ENCODE measurements at places on chromosomes 3 and 15.

GRCh38 chr15:40452296-40453090 lies 11.7 kb downstream of the BAHD1 start:
- no peak for DNase-seq

DNA sequence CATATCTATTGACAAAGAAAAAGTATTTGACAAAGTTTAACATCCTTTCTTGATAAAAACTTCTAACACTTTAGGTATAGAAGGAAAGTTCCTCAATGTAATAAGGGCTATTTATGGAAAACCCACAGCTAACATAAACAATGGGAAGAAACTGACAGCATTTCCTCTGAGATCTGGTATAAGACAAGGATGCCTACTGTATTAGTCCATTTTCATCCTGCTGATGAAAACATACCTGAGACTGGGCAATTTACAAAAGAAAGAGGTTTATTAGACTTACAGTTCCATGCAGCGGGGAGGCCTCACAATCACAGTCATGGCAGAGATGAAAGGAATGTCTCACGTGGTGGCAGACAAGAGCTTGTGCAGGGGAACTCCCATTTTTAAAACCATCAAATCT lies 17.8 kb upstream of the CLDN1 start:
- no peak for DNase-seq

GRCh38 chr15:60215225-60215963 lies 182.4 kb downstream of the ANXA2 start:
- DNase-seq, result no peak

DNA sequence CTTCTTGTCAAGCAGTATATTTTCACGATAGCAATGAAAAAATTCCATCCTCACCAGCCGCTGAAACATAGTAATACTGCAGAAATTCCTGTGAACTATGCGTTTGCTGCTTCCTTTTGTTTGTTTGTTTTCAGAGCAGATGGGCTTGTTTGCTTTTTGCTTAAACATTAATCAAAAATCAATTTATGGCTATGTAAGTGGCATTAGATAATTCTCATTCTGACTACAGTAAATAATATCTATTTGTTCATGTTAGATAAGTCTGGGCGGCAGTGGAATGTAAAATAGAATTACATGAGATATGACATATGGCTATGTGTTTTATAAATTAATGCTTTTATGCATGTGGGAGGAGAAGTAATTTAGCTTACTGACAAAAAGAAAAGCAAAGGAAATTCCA lies 163.7 kb downstream of the PGPEP1L start:
- no peak for DNase-seq

- no peak for DNase-seq
Observed at GRCh38 chr15:91522605-91523332, 330.7 kb upstream of the SLCO3A1 start.

GRCh38 chr15:82681371-82681770 lies 28.3 kb downstream of the AP3B2 start:
- no peak for DNase-seq

- no peak for DNase-seq
Observed at GRCh38 chr3:134625885-134626741, 24.7 kb downstream of the KY start.

DNA sequence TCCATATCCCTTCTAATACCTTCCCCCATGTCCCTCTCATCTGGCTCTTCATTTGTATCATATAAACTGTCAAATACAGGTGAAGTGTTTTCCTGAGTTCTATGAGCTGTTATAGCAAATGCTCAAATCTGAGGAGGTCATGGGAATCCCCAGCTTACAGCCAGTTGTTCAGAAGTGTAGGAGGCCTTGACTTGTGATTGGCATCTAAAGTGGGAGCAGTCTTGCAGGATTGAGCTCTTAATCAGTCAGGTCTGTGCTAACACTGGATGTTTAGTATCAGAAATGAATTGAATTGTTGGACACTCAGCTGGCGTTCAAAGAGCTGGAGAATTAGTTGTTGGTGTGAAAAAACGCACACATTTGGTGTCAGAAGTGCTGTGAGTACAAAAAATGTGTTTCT lies 65.0 kb downstream of the IFT57 start:
- no peak for DNase-seq

GRCh38 chr3:187987924-187988323 lies 166.0 kb upstream of the LPP start:
- no peak for DNase-seq

GRCh38 chr3:17336291-17336690 lies 406.1 kb downstream of the TBC1D5 start:
- no peak for DNase-seq

- no peak for DNase-seq
Observed at GRCh38 chr15:93882141-93882540, 349.2 kb upstream of the MCTP2 start.

GRCh38 chr15:76310475-76311099 lies 682 bp downstream of the ETFA start:
- DNase-seq, result no peak

DNA sequence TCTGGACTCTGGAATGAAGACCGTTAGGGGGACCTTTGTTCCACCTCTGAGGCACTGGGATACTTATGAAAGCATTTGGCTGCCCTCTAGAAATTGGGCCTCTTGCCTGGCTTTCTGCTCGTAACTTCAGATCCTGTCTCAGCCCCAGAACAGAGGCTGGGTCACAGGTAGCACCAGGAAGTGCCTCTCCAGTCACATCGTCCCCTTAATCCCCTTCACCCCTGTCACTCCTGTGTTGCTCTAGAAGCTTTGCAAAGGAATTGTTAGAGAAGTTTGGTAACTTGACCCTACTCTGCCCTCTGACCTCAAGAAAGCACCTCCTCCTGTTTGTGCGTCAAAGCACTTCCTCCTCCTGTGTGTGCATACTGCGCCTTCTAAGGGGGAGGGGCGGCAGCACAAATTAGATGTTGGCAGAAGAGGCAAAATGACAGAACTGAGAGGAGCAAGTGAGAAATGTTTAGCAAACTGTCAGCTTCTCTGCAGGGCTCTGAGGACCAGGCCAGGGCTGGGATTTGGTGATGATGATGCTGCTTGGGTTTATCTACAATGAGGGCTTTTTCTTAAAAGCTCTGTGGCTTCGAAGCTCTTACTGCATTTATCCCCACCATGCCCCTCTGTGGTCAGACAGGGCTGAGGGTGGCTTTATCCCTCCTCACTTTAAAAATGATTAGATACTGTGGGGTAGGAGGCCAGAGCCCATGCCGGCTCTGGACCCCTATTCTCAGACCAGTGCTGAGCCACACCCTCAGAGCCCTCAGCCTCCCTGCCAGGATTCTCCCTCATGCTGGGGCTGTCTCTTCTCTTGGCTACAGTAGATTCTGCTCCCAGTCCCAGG lies 76.2 kb downstream of the LARS2 start:
- DNase-seq, result no peak

GRCh38 chr15:84402856-84403608 lies 167.5 kb downstream of the GOLGA6L4 start:
- no peak for DNase-seq

- no peak for DNase-seq
Observed at GRCh38 chr3:45092132-45093031, 53.8 kb downstream of the CDCP1 start.

DNA sequence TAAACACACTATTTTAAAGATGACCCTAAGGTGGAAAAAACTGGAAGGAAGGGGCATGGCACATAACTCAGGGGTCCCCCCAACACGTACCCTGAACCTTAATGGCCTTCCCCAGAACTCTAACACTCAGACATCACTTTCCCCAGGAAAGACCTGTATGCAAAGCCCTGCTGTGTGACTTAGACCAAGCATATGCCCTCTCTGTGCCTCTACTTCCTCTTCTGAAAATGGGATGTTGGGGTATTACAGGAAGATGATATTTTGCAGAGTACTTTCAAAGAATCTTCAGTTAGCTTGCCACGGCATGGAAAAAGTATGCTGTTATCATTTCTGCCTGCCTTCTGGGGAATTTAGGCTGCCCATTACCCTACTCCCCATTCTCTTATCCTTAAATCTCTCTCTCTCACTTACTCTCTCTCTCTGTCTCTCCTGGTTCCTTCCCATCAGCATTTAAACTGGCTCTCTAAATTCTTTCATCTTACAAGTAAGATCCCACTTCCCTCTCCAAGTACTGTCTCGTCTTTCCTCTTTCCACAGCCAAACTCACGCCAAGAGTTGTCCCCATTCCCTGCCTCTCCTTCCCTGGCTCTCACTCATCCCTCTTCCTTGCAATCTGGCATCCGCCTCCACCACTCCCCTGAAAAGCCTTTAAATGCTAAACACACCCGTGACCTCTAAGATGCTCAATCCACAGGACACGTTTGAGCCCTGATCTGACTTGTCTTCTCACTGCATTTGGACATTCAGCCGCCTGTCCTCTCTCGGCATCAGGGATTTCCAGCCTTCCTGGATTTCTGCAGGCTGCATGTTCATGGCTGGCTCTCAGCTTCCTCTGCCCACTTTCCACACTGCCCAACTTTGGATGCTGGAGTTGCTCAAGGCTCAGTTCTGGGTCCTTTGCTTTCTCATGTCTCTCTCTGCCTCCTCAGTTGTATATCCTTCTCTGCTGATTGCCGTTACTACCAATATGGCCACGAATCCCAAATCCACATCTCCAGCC lies 7.5 kb upstream of the INSYN1 start:
- no peak for DNase-seq

GRCh38 chr15:83398626-83399025 lies 48.5 kb upstream of the SH3GL3 start:
- DNase-seq, result no peak

DNA sequence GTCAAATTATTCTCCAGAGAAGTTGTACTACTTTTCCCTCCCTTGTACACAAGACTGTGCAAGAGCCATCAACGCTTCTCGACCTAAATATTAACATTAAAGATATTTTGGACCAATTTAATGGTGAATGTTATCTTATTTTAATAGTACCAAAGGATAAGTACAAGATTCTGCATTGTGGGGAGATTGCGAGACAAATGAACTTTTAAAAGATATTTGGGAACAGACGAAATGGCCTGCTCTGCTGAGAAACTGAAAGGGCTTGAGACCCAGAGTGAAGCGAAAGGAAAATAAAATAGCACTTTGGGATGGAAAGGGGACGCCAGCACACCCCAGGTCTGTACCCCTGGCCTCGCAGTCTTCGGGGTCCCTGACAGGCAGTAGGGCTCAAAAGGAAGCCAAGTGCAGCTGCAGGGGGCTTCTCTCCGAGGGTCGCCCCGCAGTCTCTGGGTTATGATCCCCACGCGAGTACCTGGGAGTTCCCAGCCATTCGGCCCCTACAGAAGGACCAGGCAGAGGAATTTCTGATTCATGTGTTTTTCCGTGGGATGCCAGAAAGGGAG lies 97.6 kb upstream of the VGLL3 start:
- no peak for DNase-seq

DNA sequence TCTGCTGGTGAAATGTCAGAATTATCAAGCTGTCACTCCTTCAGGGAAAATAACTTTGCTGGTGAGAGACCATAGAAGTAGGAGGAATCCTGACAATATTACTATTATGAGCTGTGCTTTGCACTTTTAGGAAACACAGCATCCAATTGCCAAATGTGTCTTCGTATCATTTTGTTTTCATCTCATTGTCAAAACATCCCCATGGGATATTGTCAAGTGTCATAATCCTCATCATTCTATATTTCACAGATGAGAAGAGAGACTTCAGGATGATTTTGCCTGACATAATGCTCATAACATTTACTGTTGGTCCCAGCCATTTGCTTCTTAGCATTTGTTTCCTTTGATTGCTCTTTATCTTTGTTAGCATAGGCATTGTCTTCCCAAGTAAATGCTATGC lies 120.5 kb upstream of the NUDT16 start:
- DNase-seq, result no peak

DNA sequence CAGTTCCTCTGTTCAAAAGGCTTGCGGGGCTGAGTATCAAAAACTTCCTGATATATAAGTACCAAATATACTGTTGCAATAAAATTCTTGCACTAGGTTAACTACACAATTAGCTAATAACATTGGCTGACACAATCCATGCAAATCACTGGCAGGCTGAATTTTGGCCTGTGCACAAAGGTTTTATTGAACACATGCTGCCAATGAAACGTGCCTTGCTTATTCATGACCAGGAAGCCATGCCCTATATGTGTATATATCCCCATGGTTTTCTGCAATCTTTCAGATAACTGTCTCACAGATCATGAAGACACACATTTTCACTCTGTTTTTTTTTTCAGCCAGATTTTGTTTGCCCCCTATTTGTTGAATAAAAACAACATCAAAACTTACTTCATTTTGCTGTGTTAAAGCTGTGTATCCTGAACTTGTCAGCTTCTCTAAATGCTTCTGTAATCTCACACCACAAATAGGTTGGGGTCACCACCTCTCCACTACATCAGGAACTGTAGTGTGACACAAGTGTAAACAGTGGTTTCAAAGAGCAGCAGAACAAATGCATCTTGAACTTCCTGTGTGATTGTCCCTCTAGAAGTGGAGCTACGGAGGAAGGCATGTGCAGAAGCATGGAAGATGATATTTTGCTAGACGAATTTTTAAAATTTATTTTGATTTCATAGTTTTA lies 920.7 kb upstream of the NR2F2 start:
- DNase-seq, result no peak
